Activated CD4-positive, alpha-beta T cell treated with anti-CD3 and anti-CD28 coated beads, Interleukin-2, amount 10 ng/mL, durations not matched to agents 7 days and 5 days (primary cell): ENCODE measurements at places on chromosomes 12 and 14. TPM values are rescaled to one million over a fixed set of nuclear protein-coding genes. Genes with fewer than 3 reads are reported as not detected.

DNA sequence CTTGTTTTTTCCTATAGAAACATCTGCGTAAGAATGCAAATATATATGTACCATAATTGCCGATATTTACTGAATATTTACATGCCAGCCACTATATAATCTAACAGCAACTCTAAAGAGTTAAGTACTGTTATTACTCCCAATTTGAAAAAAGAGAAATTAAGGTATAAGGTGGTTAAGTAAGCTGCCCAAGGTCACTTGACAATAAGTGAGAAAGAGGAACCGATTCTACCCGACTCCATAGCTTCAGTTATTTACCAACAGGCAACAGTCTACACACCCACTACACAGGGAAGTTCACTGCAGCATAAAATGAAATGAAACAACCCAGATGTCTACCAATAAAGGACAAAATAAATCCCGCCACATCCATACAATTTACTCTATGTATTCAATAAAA is 1.1 kb downstream of the MIS18BP1 start:
- peak; percentile 15 for DNase-seq
- H3K4me1 ChIP-seq, result peaks cover 30% of the 10 kb centered on the region
- peak overlapping the region; percentile 98 for H3K27ac ChIP-seq
- peaks cover 21% of the 10 kb centered on the region for H3K36me3 ChIP-seq
- H3K27me3 ChIP-seq, result peaks cover 3% of the 10 kb centered on the region

- H3K4me1 ChIP-seq, result peaks cover 15% of the 10 kb centered on the region
- no peaks in the 10 kb centered on the region for H3K36me3 ChIP-seq
- peaks cover 9% of the 10 kb centered on the region for H3K27me3 ChIP-seq
- no peak overlapping the region for H3K4me3 ChIP-seq
These were observed 157.3 kb upstream of the DDHD1 start for GRCh38 chr14:53310412-53310811.

- H3K27ac ChIP-seq, result no peak overlapping the region
- no peak for DNase-seq
- no peak overlapping the region for H3K4me3 ChIP-seq
- no peaks in the 10 kb centered on the region for H3K36me3 ChIP-seq
- no peaks in the 10 kb centered on the region for H3K27me3 ChIP-seq
These were observed 29.0 kb upstream of the AKAP6 start for GRCh38 chr14:32300136-32300535.

- H3K36me3 ChIP-seq, result no peaks in the 10 kb centered on the region
- peaks cover 7% of the 10 kb centered on the region for H3K4me1 ChIP-seq
- H3K27me3 ChIP-seq, result peaks cover 12% of the 10 kb centered on the region
- H3K27ac ChIP-seq, result no peak overlapping the region
These were observed 5.7 kb upstream of the FAIM2 start for GRCh38 chr12:49909356-49909755.

The ACSM4 gene
- not detected for total RNA-seq
